CD8-positive, alpha-beta memory T cell (primary cell): ENCODE measurements at places on chromosomes 11 and 22.
A peak's percentile ranks its signal among the peaks of the same experiment; 100 is the strongest.

DNA sequence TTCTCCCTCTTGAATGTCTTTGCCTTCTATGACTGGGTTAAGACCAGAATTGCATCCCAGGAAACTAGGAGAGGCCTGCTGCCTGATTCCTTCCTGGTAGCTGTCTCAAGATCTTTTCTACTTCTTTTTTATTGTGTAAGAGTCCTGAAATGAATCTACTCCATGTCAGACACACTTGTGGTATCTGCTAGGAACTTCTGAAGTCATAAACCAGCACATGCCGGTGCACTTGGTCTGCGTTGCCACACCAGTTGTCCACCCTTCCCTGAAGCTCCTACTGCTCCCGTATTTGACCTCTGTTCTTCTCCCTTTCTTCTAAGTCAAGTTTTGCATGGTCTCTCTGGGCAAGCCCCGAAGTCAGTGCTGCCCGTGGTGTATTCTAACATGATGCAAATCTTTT, 644.2 kb downstream of the ETS1 start:
- no peak for DNase-seq

DNA sequence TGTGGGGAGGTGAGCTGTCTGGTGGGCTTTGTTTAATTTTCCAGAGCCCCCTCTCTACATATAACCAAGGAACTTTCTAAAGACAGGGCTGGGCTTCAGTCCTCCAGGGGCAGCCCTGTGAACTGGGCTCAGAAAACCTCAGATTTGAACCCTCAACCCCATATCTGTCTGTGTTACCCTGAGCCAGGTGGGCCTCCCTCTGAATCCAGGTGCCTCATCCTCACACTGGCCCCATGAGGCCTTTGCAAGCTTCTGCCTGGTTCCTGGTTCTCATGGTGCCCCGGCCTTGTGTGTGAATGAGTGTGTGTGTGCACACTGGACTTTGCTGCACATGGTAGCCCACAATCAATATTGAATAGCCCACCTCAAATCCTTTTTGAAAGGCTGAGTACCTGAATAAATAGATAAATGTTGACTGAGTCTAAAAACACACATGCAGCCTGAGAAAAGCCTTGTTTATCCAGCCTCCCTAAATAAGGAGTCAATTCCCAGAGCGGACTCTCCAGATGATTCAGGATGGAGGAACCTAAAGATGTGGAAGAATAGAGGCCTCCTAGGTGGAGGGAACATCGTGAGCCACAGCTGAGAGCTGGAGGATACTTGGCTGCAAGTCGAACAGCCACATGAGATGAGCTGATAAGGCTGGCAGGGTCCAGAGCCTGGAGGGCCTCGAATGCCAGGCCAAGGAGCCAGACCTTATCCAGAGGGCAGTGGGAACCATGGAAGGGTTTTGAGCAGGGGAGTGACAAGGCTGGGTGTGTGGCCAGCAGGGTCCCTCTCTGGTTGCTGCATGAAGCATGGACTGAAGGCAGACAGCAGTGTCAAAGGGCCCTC, 28.1 kb upstream of the P2RY2 start:
- no peak for DNase-seq

DNA sequence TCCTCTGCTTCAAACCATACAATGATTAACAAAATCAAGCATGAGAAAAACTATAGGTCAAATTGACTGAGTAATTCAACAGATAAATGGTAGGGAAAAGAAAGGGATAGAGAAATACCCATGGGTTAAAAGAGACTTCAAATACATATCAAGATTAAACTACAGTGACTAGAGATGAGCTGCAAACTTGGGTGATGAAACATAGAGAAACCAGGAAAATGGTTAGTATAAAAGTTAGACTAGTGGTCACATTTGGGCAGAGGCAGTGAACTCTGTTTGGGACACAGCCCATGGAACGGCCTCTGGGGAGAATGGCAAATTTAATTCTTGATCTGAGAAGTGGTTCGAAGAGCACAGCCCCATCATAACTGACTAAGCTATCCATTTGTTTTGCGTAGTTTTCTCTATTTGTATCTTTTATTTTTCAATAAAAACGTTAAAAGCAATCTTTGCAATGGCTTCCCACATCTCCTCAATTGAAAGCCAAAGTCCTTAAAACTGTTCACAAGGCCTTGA, 99.4 kb downstream of the APIP start:
- DNase-seq, result no peak

- DNase-seq, result peak; percentile 52
Observed at GRCh38 chr11:93614173-93614722, 47.2 kb upstream of the CEP295 start.

DNA sequence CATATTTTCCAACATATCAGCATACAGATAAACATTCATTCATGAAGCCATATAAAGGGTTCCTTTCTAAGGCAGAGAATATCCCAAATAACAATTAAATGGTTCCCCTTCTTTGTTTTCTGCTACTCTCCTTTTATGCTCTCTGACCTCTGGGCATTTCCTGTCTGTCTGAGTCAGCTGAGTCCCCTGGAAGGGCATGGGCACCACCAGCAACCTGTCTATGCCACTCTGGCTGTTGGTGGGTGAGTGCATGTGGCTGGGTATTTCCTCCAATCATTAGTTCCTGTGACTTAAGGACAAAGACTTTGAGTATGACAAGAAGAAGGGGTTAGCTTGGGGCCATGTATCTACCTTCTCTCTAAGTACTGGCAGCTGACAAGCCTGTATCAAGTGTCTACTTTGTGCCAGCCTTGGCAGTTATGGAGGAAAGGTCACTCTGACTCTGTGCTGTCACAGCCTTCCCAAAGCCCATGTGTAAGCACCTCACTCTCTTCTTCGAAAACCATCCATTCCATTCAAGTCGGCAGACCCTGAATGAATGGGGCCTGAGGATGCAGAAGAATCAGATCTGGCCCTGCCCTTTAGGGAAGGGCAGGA, 86.3 kb upstream of the PHOX2A start:
- DNase-seq, result no peak

GRCh38 chr11:33027233-33027632, 11.6 kb downstream of the DEPDC7 start:
- DNase-seq, result no peak

DNA sequence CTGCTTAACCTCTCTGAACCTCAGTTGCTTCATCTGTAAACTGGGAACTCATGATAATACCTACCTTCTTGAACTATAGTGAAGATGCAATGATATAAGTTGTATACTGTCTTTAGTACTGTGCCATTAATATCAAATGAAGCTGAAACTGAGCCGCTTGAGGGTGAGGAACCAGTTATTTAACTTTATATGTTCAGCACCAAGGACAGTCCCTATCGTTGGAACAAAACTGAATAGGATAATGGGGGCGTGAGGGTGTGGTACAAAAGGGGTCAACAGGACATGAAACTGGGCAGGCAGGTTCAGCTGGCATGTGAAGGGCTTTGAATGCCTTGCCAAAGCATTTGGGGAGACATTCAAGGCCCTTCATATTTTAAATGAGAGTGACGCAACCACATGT, 112.6 kb downstream of the C11orf91 start:
- DNase-seq, result no peak

DNA sequence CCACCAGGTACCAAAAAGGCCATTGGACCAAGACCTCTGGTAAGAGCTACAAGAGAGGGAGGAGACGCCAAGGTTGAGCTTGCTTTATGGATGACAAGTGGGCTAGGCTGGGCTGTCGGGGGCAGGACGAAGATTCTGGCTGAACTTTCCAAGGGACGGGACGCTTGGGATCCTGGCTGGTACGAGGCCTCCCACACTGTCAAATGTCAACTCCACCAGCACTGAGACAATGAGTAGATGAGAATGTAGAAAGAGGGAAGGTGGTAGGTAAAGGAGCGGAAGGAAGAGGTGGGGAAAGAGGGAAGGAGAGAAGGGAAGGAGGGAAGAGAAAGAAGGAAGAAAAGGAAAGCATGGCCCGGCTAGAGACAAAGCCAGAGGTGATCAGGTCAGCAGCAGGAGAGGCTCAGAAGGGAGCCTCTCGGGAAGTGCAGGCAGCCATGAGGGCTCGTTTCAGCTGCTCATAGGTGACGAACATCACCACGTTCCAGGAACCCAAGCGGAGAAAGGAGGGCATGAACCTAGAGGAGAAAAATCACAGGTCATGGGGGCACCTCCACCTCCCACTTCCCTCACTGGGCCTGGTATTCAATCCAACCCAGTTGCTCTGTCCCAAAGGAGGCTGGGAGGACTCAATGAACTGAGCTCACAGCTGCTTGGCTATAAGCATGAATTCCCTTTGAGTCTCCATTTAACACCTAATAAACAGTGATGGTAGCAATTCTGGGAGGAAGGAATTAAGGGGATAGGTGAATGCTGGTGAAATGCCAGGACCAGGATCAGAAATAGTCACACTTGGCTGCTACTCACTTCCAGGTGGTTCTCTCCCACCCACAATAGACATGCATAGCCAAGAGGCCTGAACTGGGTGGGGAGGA, 7.8 kb downstream of the UCP2 start:
- no peak for DNase-seq

GRCh38 chr11:33545931-33546330, 154.7 kb downstream of the C11orf91 start:
- DNase-seq, result no peak

- no peak for DNase-seq
Observed at GRCh38 chr22:47050401-47051051, 288.1 kb downstream of the TBC1D22A start.

GRCh38 chr22:39166547-39166946, 14.1 kb upstream of the CBX7 start:
- no peak for DNase-seq

DNA sequence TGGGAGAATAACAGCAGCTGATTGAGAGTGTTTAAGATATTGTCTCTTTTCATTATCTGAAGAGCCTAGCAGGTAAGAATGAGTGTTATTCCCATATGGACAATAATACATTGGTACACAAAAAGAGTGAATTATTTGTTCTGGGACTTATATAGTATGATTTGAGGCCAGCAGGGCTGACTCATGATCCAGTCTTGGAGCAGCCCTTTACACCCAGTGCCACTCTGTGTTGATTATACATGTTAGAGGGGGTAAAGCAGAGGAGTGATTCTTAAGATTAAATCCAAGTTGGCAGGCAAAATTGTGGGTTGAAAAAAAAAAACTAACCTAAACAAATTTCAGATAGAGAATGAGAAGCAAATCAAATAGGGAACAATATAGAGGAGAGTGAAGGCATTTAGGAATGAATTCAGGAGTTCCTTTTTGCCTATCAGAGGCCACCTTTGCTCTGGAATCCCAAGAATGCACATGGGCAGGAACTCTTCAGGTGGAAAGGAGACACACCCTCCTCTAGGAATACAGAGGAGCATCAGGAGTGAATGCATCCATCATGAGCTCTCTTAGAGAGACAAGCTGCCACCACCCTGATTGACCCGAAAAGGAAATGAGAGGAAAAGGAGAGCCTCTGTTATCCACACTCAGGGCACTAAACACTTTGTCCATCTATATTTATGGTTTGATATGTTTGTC, 19.2 kb upstream of the MRGPRX1 start:
- no peak for DNase-seq
